Stimulated activated CD8-positive, alpha-beta memory T cell treated with anti-CD3 and anti-CD28 coated beads, Interleukin-4, amount 100 ng/mL, for 1 hour (primary cell): ENCODE measurements at places on chromosomes 16 and 17.

GRCh38 chr17:1931844-1932579 lies 93.1 kb downstream of the RTN4RL1 start:
- DNase-seq: no peak

DNA sequence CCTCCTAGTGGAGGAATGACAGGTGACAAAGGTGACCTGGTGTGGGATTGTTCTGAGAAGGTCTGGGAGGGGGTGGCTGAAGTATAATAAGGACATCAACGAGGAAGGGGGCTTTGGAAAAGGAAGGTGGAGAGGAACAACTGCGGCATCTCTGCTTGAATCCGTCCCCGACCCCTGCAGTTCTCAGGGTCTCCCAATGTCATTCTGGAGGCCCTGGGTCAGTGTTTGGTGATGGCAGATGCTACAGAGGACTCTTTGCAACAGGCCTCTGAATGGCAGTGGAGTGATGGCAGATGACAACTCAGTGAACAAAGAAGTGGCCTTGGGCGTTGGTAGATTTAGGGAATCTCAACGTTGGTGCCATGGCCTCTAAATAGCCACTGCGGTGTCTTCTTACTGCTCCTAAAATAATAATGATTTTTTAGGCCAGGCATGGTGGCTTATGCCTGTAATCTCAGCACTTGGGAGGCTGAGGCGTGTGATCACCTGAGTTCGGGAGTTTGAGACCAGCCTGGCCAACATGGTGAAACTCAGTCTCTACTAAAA lies 1.3 kb downstream of the ENGASE start:
- DNase-seq: no peak

DNA sequence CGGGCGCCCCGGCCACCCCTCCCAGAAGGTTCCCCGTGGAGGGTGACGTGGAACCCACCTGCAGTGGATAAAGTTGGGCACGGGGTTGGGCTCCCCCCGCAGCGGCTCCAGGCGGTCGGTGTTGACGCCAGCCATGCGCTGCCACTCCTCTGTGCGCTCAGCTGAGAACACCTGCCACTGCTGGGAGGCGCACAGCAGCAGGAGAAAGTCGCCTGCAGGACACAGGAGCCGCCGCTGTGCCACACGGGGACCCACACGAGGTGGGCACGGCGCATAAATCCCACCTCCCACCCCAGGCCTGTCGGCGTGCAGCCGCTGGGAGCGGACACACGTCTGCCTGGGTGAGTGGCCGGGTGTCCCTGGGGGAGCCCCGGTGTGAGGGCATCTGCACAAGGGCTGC lies 20.7 kb downstream of the CTU2 start:
- no peak for DNase-seq

- no peak for DNase-seq
Measured at GRCh38 chr17:56690441-56691291, 97.2 kb downstream of the NOG start.

GRCh38 chr17:77640252-77640651 lies 318.3 kb upstream of the TNRC6C start:
- no peak for DNase-seq

- DNase-seq: no peak
Measured at GRCh38 chr16:23959072-23959751, 123.4 kb downstream of the PRKCB start.

DNA sequence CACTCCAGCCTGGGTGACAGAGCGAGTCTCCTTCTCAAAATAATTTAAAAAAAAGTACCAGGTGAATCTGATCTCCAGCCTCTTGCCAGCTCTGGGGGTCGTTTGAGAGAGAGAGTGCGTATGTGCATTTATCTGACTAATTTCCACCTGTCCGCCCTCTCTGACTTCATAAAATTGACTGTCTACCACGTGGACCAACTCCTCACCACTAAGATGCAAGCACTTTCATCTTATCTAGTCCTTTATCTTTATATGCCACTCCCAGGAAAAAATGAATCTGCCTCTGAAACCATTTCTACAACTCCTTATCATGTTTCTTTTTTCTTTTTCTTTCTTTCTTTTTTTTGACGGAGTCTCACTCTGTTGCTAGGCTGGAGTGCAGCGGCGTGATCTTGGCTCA lies 55.8 kb downstream of the HS3ST3A1 start:
- DNase-seq: no peak

GRCh38 chr17:42791948-42792347 lies 6.6 kb downstream of the COA3 start:
- DNase-seq: no peak

DNA sequence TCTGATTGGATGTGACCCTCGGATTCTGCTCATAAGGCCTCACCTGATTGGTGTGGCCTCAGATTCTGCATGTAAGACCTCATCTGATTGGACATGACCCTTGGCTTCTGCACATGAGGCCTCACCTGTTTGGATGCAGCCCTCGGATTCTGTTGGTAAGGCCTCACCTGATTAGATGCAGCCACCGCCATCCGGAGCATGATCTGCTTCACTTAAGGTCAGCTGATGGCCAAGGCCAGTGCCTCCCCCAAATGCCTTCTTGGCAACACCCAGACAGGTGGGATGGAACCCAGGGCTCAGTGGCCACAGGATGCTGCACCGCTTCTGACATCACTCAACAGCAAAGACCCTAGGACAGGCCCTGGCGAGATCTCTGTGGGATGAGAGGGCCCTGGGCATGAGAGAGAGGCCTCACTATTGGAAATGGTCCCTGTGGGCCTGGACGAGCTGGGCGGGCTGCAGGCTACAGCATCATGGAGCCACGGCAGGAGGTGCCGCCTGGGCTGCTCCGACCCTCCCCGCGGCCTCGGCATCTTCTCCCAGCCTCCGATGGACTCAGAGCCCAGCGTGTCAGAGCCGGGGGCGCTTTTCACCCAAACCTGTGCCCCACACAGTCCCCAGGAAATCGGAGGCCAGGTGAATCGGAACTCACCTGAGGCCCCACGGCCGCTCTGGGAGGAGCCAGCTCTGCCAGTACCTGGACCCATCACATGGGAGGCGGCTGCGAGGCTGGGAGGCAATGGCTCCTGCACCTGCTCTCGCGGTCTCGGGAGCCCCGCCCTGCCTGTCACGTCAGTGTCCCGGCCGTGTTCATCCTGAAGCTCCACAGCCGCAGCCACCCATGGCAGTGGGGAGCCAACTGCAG lies 60.9 kb upstream of the ZNF469 start:
- DNase-seq: no peak

GRCh38 chr16:67552476-67552875 lies 9.8 kb upstream of the CTCF start:
- no peak for DNase-seq

- no peak for DNase-seq
Measured at GRCh38 chr17:3260600-3260999, 37.6 kb downstream of the OR3A1 start.

DNA sequence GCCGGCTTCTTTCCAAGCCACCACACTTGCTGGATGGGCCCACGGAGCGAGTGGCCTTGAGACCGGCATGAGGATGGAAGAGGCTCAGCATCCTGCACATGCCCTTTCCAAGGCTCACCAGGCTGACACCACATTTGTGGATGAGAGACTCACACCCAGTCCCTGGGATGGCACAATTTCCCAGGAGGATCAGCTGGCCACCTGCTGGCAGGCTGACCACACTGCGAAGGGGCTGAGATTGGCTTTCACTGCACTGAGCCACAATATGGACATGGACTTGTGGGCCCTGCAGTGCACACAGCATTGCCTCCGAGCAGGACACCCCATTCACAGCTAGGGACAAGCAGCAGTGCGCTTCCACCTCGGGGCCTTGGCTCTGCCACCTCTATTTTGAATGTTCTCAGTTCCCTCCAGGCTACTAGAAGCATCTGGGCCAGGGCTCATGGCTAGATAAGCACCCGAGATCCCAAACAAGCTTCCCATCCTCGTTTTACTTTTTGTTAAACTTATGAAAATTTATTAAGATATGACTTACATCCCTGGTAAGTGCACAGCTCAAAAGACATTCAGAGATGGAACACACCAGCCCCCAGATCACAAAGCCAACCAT lies 25.3 kb upstream of the KSR1 start:
- DNase-seq: no peak

DNA sequence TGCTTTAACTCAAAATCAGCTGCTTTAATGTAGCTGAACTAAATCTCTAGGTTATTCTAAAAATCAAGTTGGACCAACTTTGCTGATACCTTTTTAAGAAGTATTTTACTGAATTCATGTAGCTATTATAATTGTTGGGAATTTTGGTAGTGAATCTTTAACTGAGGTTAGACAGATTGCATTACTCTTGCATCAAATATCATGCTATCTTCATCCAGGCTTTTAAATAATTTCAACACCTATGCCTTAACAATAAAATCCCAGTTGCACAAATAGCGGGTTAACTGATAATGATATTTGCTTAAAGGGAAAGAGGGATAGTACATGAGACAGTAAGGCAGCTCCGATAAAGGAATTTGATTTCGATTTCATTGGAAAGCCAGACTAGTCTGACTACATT lies 241.3 kb upstream of the TBX2 start:
- no peak for DNase-seq

DNA sequence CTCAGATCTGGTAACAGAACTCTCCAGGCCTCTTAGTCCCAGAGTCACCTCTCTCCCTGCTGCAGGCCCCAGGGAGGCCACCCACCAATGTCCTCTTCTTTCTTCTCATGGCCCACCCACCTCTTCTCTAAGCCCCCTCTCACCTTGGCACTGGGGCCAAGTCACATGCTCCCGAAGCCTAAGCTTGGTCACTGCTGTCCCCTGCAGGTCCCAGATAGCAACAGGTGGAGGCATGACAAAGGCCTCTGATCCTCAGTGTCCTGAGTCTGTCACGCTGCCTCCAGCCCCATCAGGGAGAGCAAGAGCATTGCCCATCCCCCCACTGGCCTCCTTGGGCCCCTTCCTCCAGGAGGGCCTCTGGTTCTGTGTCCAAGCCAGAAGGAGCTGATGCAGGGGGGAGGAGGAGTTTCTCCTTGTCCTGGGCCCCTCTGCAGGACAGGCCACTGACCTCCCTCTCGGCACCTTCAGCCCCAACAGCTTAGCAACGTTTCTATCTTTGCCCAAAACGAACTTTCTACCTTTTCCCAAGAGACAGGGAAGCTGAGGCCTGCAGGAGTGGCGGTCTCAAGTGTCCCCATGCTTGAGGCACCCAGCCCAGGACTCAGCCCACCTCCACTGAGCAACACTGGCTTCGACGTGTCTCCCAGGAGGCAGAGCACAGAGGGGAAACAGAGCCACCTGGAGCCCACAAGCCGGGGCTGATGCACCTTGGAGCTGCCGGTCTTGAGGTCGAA lies 8.6 kb downstream of the P2RX1 start:
- DNase-seq: no peak

DNA sequence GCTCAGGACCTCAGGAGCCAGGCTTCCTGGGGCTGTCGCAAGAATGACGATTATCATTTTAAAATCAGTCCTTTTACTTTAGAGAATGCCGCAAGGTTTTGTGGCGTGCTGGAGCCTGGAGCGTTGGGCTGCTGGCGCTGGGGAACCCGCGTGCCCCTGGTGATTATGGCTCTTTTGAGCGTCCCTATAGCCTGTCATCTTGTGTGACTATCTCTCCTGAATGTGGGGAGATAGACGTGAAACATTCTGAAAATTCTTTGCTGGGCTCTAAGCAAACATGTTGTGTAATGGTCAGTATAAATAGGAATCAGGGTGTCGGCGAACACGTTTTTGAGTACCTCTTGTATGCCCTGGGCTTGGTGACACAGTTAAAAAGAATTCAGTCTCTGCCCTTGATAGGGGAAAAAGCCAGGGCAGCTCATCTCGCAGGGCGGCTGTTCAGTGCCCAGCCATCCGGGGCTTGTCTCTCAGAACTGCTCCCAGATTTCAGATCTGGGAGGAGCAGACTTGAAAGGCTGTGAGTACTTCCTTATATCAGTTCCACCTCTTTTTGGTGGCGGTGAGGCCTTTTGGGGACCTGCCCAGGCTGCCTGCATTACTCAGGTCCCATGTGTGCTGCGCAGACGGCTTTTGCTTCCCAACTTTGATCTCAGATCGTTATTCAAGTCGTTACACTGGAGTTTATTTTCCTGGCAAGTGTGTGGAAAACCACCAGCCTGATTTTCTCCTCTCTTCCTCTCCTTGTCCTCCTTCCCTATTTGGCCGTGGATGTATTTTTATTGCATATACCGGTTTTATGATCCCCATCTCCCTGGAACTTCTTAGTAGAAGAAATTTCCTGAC lies 973 bp downstream of the SLC7A6 start:
- no peak for DNase-seq

DNA sequence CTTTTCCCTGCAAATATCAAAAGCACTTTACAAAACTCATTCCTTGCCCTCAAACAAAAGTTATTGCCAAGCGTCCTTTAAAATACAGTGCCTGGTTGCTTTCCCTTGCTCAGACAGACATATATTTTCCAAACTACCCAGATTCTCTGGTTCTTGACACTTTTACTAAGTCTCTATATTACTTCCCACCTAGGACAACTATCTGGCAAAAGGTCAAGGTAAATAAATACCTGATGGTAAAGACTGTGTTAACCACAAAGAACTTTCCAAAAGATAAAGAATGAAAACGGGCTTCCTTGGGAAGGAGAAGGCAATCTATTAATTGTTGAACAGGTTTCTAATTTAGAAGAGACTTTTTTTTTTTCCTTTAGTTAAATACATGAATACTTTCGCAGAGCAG lies 1.9 kb downstream of the HS3ST3A1 start:
- no peak for DNase-seq

- DNase-seq: peak; percentile 41
Measured at GRCh38 chr16:4402439-4403132, 13.8 kb downstream of the CORO7 start.

DNA sequence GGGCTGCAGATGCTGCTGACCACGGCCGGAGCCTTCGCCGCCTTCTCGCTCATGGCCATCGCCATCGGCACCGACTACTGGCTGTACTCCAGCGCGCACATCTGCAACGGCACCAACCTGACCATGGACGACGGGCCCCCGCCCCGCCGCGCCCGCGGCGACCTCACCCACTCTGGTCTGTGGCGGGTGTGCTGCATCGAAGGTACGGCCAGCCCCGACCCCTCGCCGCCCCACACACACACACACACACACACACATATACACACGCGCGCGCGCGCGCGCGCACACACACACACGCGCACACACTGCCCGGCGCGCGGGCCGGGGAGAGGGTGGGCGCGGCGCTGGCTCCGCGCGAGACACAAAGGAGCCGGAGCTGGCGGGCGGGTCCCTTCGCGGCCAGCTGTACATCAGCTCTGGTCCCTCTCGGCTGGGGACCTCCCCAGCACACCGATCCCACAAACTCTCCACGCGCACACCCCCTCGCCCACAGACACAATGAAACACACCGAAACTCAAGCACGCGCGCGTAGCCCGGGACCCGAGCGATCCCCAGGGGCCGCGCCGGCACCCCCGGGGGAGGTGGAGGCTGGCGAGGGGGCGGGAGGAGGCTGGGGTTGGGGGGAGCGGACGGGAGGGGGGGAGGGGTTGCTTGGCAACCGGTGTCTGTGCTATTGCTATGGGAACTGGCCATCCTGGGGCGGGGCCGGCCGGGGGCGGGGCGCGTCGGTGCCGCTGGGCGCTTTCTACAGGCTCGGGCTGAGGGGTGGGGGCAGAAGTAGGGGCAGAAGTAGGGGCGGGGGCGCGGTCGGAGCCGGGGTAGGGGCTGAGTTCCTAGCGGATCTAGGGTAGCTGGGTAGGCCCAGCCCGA lies 658 bp downstream of the CACNG4 start:
- DNase-seq: no peak
